ENCODE measurements at places on chromosomes 11 and 22.

DNA sequence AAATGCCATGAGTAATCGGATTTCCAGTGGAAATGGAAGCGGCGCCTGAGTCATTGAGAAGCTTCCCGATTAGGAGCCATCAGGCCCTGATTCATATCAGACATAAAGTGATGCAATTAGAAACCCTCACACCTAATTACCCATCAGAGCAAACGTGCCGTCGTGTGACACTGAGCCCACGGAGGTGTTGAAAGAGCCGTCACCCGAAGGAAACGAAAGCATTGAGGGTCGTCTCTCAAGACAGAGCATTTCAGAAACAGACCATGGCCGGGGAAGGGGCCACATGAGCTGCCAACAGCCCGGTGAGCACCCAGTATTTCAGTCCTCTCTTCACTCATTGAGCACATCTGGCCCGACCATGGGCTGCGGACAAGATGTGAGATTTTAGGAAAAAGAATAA lies 829.3 kb downstream of the TBC1D22A start:
- DNase-seq = no peak

GRCh38 chr11:129694966-129695365 lies 120.7 kb upstream of the TMEM45B start:
- DNase-seq = no peak

GRCh38 chr11:124646148-124646547 lies 23.5 kb downstream of the TBRG1 start:
- DNase-seq = no peak

- DNase-seq = peak; percentile 69
Measured at GRCh38 chr22:19756288-19757128, 4.1 kb upstream of the TBX1 start.

GRCh38 chr11:105789579-105790420 lies 179.9 kb downstream of the GRIA4 start:
- no peak for DNase-seq
